ENCODE measurements at places on chromosomes 6 and 20. TPM values are rescaled to one million over a fixed set of nuclear protein-coding genes. Genes with fewer than 3 reads are reported as not detected.

- no peak for DNase-seq
Measured at GRCh38 chr6:111157412-111157811, 70.1 kb downstream of the SLC16A10 start.

DNA sequence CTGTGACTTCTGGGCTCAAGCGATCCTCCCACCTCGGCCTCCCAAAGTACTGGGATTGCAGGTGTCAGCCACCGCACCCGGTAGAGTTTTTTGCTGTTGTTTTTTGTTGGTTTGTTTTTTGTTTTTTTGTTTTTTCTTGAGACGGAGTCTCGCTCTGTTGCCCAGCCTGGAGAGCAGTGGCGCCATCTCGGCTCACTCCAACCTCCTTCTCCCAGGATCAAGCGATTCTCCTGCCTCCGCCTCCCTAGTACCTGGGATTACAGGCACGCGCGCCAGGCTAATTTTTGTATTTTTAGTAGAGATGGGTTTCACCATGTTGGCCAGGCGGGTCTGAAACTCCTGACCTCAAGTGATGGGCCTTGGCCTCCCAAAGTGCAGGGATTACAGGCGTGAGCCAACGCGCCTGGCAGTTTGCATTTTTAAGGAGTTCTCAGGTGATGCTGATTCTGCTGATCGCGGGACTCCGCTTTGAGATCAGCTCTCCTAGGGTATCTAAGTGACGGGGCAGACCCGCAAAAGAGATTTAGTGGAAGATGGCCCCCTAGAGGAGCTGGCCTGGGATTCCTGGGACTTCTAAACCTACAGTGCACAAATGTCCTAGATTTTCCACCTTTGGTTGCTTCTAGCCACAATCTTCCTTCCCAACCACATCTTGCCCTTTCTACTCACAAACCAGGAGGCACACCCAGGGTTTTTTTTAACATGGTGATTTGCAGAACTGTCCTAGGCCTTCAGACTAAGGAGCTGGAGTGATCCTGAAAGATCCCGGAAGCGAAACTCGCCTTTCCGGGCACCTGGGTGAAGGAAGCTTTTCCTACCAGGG, 45.2 kb downstream of the DPPA5 start:
- DNase-seq, result peak; percentile 30

Gene KCNK5
- total RNA-seq, result 14.3 TPM

Gene XKR7
- total RNA-seq, result not detected

GRCh38 chr6:108760126-108761050, 87.8 kb upstream of the ARMC2 start:
- no peak for DNase-seq

DNA sequence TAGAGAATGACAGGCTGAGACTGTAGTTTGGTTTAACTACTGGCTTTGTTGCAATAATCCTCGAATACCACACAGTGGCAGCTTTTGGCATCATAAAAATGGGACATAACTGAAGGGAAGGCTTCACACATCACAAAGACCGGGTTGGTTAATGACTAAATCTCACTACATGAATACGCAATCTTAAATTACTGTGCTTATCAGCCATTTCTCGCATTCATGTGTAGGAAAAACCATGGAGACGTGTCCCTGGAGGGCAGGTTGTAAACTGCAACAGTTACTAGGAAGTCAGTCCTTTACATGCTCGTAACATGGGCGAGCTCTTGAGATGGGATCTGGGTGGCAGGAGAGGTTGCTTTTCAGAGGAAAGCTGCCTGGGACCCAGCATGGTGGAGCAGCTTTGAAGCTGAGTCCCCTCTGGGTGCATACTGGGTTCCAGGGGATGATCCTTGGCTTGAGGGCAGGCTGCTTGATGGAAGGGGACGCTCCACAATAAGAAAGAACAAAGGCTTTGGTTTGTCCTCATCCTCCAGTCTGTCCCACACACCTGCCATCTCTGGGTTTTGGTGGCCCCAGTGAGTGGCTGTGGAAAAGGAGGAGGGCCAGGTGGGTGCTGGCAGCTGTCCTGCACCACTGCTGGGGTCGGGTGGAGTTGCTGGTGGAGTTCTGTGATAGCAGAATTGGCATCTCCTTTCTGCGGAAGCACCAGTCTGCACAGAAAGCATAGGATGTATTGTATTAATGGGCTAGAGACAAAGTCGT, 2.1 kb downstream of the RPS21 start:
- no peak for DNase-seq

GRCh38 chr6:18432180-18432579, 45.0 kb downstream of the RNF144B start:
- no peak for DNase-seq

Gene ANKRD66
- total RNA-seq, result not detected

DNA sequence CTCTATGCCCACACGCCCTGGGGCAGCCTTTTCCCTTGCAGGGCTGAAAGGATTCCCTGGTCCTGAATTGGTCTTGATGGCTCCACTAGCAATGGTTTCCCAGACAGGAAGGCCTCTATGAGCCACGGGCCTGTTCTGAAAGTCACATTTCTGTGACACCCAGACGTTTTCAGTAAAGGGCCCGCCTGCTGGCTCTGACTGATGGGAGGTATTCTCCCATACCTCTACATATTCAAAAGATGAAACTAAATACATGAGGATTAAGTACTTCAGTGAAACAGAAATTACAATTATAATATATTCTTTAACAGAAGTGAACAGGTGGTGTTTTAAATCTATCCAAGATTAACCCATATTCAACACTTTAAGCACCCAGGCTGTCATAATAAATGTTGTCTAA, 629.8 kb downstream of the CDH26 start:
- DNase-seq, result no peak

DNA sequence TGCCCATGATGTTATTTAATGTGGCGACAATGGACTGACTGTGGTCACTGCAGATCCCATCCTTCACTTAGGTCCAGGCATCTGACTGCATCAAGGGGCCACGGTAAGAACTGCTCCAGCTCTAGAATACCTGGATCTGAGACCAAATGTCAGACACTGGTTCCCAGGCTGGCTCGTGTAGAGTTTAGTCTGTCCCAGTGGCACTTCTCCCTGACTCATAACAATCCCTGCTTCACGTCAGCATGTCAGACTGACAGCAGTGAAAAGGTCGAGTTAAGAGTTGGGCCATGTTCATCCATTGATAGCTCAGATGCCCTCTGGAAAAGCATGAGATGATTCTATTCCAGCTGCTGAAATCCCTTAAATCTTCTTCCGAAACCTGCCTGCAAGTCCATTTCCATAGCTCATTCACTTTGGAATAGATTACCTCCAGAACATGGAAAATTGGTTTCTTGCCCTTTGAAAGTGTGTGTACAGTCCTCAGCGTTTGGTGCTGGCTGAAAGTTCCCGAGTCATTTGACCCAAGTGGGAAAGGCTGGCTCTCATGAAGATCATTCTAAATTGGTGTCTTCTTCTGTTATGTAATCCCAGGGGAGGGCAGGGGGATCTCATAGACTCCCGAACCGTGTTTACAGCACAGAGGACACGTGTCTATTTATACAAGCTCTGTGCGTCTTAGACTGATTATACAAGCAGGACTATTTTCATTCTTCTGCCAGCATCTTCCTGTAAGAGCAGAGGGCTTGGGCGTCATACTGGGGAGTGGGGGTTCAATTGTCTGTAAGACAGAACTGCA, 160.8 kb downstream of the ZDHHC14 start:
- DNase-seq, result no peak

- no peak for DNase-seq
Measured at GRCh38 chr6:223763-224162, 68.5 kb upstream of the DUSP22 start.

Gene ETV7
- total RNA-seq, result 1.4 TPM

GRCh38 chr20:25570148-25570530, 15.2 kb downstream of the NINL start:
- DNase-seq, result no peak

Gene FRK
- total RNA-seq, result 1.2 TPM

DNA sequence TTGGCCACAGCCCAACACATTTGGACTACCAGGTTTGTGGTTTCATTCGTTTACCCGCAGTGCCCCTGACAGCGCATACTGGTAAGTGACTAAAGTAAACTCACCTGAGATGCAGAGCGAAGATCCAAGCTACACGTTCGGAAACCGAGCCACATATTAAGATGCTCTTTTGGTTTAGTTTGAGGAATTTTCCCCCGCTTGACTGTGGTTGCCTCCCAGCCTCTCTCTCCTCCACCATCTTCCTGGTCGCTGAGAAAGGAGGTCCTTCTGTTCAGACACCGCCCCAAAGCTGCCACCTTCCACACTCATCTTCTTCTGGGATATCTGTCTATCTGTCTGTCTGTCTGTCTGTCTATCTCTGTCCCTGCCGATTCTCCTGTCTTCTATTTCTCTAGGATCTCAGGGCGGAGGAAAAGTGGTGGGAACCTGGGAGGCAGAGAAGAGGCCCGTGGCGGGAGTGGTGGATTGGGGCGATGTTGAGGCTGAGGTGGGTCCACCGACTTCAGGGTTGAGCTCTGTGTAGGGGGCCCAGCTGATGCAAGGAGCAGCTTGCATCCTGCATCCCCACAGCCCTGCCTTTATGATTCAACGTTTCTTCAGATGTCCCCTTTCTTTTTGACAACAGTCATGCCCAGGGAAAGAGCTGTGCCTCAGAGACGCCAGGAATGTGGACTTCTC, 196.9 kb upstream of the ZNF184 start:
- DNase-seq, result no peak

GRCh38 chr6:169933251-169933821, 181.9 kb downstream of the ERMARD start:
- DNase-seq, result no peak

Gene NDUFAF4
- total RNA-seq, result 34.8 TPM

DNA sequence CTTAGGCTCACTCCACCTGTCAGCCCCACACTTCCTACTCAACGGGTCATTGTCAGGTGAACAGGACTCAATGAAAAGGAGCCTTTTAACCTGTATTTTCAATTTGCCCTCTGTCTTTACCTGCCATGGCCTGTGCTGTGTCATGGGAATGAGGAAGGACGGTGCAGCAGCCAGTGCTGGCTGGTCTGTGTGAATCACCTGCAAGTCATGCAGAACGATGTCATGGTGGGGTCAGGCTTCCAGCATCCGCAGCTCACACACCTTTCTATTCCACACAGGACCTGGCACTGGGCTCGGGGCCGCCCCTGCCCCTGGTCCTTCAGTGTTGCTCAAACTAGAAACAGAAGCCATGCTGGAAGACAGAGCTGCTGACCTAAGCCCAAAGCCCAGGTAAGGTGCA, 188.7 kb upstream of the GMDS start:
- no peak for DNase-seq

GRCh38 chr6:3990692-3991491, 88.0 kb downstream of the FAM217A start:
- peak; percentile 92 for DNase-seq

Gene PARD6B
- 17.5 TPM for total RNA-seq

Gene DSTN
- total RNA-seq, result 616 TPM

DNA sequence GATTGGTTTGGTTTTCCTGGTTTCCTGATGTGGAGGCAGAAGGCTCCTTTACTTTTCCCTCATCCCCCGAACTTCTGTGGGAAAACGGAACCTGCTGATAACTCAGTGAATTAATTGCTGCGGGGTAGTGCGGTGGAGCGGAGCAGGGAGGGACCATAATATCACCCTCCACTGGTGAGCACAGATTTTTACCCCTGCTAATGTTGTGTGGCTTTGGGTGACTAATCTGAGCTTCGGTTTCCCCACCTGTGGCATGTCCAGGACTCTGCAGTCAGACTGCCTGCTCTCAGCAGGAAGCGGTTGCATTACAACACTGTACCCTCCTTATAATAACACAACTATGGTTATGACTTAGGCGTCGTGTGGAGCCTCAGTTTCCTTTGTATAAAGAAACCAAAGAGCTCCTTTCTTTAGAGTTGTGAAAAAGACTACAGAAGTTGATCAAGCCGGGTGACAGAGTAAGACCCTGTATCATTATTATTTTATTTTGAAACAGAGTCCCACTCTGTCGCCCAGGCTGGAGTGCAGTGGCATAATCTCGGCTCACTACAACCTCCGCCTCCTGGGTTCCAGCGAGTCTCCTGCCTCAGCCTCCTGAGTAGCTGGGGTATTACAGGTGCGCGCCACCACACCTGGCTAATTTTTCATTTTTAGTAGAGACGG, 2.2 kb upstream of the ID1 start:
- DNase-seq, result no peak

- DNase-seq, result no peak
Measured at GRCh38 chr6:97639702-97640101, 356.7 kb upstream of the MMS22L start.

- no peak for DNase-seq
Measured at GRCh38 chr20:58586565-58587093, 64.5 kb upstream of the STX16 start.

DNA sequence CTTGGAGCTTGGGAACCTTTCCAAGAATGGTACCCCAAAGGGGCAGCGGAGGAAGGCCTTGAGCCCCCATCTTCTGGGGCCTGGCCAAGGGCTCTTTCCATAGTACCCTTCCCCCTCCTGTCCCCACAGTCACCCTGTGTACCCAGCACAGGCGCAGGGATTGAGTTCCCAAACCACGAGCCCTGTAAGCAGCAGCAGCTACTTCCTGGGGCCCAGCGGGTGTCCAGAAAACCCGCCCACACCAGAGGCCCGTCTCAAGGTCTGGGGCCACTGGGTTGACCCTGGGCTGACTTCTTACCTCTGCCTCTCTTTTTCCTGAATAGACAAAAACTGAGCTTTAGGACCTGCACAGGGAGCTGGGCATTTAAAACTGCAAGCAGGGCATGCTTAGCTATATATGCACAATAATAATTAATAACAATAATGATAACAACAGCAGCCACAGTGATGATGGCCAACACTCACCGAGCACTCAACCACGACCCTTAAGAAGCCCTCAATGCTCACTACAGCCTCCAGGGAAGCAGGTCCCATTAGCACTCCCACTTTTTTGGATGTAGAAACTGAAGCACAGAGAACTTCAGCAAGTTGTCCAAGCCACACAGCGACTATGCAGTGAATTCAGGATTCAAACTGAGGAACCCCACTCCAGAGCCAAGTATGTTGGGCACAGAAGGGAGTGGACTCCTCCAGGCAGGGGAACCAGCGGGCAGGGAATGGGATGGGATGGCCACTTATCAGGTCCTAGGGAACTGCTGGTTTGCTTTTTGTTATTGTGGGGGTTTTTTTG, 14.5 kb downstream of the NOL4L start:
- no peak for DNase-seq

DNA sequence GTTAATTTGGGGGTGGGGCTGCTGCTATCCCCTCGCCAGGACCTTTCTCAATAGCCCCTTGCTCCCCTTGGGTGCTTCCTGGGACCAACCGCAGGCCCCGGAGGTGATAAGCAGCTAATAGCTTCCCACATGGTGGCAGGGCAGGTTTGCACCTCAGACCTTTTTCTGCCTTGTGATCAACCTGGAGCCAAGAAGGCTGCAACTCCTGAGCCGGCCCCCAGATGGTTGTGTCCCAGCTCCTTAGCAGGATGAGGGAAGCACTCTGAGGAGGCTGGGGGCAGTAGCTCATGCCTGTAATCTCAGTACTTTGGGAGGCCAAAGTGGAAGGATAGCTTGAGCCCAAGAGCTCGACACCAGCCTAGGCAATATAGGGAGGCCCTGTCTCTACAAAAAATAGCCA, 85.5 kb downstream of the BMP7 start:
- DNase-seq, result no peak
